ENCODE measurements at places on chromosomes 11 and 22.
A peak's percentile ranks its signal among the peaks of the same experiment; 100 is the strongest.

- no peak for DNase-seq
These were observed 81.3 kb upstream of the PITPNB start for GRCh38 chr22:28000361-28000760.

GRCh38 chr11:15688351-15688792 is 573.6 kb downstream of the INSC start:
- no peak for DNase-seq

DNA sequence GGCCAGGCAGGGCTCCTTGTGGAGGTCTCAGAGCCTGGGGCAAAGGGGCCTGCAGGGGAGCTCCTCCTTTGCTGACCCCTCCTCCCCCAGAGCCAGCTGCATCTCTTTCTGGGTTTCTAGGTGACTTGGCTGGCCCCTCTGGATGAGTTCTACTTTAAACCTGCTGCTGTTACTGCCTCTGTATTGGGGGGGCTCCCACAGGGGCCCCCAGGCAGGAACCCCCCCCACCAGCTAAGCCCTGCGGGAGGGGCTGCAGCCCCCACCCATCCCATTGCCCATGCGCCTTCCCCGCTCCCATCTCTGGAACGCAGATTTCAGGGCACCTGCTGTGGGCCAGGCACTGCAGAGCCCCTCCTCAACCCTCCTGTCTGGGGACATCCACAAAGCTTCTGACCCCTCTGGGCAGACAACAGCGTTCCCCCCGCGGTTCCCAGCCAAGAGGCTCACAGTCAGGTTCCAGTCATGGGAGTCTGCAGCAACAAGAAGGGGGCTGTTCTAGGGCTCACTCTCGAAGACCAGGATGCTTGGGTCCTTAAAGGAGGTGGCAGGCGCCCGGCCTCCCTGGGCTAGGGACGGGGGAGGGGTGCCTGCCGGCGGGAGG is 815 bp upstream of the PLCB3 start:
- no peak for DNase-seq

- DNase-seq, result peak; percentile 95
These were observed 221.2 kb upstream of the PLET1 start for GRCh38 chr11:112481893-112482292.

DNA sequence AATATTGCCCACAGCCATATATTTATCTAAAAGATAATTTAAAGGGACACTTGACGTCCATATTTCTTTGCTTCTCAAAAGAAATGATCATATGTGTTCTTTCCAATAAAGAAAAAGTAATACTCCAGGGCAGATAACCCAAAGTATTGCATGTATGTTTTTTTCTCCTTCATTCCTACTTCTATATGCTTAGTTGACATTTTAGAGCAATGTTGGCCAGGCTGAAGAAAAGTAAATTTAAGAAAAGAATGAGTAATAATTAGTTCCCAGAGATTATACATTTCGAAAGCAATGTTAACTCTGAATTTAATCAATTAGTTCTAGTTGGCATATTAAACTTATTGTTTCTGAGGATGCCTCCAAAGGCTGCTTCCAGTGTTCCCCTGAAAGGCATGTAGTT is 48.2 kb downstream of the DNAJC24 start:
- no peak for DNase-seq

GRCh38 chr11:8235925-8236324 is 27.8 kb downstream of the LMO1 start:
- DNase-seq, result no peak
